ENCODE measurements at places on chromosomes 7 and 10. TPM values are rescaled to one million over a fixed set of nuclear protein-coding genes. Genes with fewer than 3 reads are reported as not detected.

The SORCS3 gene
- 1.4 TPM for total RNA-seq

The FRMPD2 gene
- total RNA-seq: not detected

The POLR2J2 gene
- total RNA-seq: 6.9 TPM

The TRPV5 gene
- 0.21 TPM for total RNA-seq

The JMJD1C gene
- total RNA-seq: 187 TPM

The SPDYE2B gene
- not detected for total RNA-seq

The BICC1 gene
- 32.5 TPM for total RNA-seq

The CLDN3 gene
- 9.9 TPM for total RNA-seq

The GNAT3 gene
- total RNA-seq: 4.0 TPM

The VWDE gene
- total RNA-seq: 3.1 TPM

The ERVW-1 gene
- not detected for total RNA-seq

The EBF3 gene
- 44.4 TPM for total RNA-seq

The SPAM1 gene
- total RNA-seq: not detected

The IRF5 gene
- 1.2 TPM for total RNA-seq

The NDUFB2 gene
- total RNA-seq: 368 TPM

The RAB19 gene
- not detected for total RNA-seq

The PRSS37 gene
- not detected for total RNA-seq

The SMKR1 gene
- not detected for total RNA-seq

The BCCIP gene
- total RNA-seq: 49.6 TPM

The VWC2 gene
- total RNA-seq: 0.10 TPM

The ATOH7 gene
- total RNA-seq: 0.82 TPM

The IGFBP1 gene
- not detected for total RNA-seq

The IQUB gene
- 1.2 TPM for total RNA-seq

The SYT15 gene
- 1.1 TPM for total RNA-seq

The CASTOR2 gene
- total RNA-seq: 43.0 TPM

Measured in tongue (tissue), 3 donors.